ENCODE measurements at places on chromosomes 13 and 19. TPM values are rescaled to one million over a fixed set of nuclear protein-coding genes. Genes with fewer than 3 reads are reported as not detected.

DNA sequence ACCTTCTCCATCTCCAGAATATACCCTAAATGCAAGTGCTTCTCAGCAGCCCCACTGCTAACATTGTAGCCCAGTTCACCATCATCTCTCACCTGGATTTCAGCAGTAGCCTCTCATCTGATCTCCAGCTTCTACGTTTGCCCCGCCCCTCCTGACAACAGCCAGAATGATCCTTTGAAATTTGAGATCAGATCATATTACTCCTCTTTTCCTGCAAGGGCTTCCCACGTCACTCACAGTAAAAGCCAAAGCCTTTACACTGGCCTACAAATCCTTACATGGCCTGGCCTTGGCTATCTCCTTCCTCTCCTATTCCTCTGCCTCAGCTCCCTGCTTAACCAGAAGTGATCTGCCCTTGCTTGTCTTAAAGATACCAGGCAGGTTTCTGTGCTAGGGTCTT, 94.3 kb upstream of the NBEA start:
- H3K4me1 ChIP-seq = no peaks in the 10 kb centered on the region
- no peak for DNase-seq
- no peak overlapping the region for H3K4me3 ChIP-seq

- no peaks in the 10 kb centered on the region for H3K27me3 ChIP-seq
- H3K4me1 ChIP-seq = no peaks in the 10 kb centered on the region
- DNase-seq = no peak
Observed at GRCh38 chr13:75055296-75055695, 426.7 kb downstream of the TBC1D4 start.

- no peak overlapping the region for H3K27ac ChIP-seq
- no peak for DNase-seq
- H3K4me1 ChIP-seq = no peaks in the 10 kb centered on the region
- no peaks in the 10 kb centered on the region for H3K27me3 ChIP-seq
- no peak overlapping the region for H3K4me3 ChIP-seq
Observed at GRCh38 chr13:77521595-77522367, 13.7 kb upstream of the SCEL start.

- H3K27me3 ChIP-seq = no peaks in the 10 kb centered on the region
- H3K36me3 ChIP-seq = no peaks in the 10 kb centered on the region
- H3K4me1 ChIP-seq = no peaks in the 10 kb centered on the region
- H3K27ac ChIP-seq = no peak overlapping the region
- H3K4me3 ChIP-seq = no peak overlapping the region
Observed at GRCh38 chr13:45367358-45367757, 26.4 kb upstream of the TPT1 start.

- DNase-seq = no peak
- no peaks in the 10 kb centered on the region for H3K27me3 ChIP-seq
- no peaks in the 10 kb centered on the region for H3K36me3 ChIP-seq
- no peaks in the 10 kb centered on the region for H3K4me1 ChIP-seq
- H3K4me3 ChIP-seq = no peak within 1 kb of the TSS
Observed at GRCh38 chr13:51844862-51845573, at the start of gene TMEM272. Gene TMEM272 (minus strand): TSS chr13:51845177. CDS start chr13:51838530, 6,647 bp downstream.

The CATSPERD gene
- not detected for total RNA-seq

The DLEU7 gene
- 0.66 TPM for total RNA-seq
